ENCODE measurements at places on chromosomes 2 and 18. TPM values are rescaled to one million over a fixed set of nuclear protein-coding genes. Genes with fewer than 3 reads are reported as not detected.

INHBB gene
- 0.28 TPM for total RNA-seq

LONRF2 gene
- total RNA-seq: 0.54 TPM

LRP2 gene
- not detected for total RNA-seq

KYNU gene
- 2.9 TPM for total RNA-seq

CSRNP3 gene
- total RNA-seq: 0.72 TPM

TUBA4B gene
- not detected for total RNA-seq

MYO5B gene
- total RNA-seq: 0.56 TPM

RTN4 gene
- 216 TPM for total RNA-seq

TMEM182 gene
- total RNA-seq: 1.3 TPM

SP5 gene
- total RNA-seq: not detected

PAIP2B gene
- total RNA-seq: 0.18 TPM

GPR35 gene
- 0.28 TPM for total RNA-seq

ABCA12 gene
- total RNA-seq: under 0.01 TPM

IL1R2 gene
- total RNA-seq: not detected

KCNIP3 gene
- total RNA-seq: 0.83 TPM

SDC1 gene
- 22.0 TPM for total RNA-seq

RND3 gene
- total RNA-seq: 331 TPM

CFAP210 gene
- not detected for total RNA-seq

UGT1A10 gene
- total RNA-seq: not detected

NOL4 gene
- total RNA-seq: not detected

SH3RF3 gene
- 3.4 TPM for total RNA-seq

FNDC4 gene
- total RNA-seq: 7.3 TPM

CXCR1 gene
- total RNA-seq: not detected

SLC4A3 gene
- total RNA-seq: 1.1 TPM

DGUOK gene
- 66.3 TPM for total RNA-seq

FBXO15 gene
- 0.90 TPM for total RNA-seq

NPAS2 gene
- total RNA-seq: 5.6 TPM

GALNT1 gene
- 43.9 TPM for total RNA-seq

PRKCE gene
- total RNA-seq: 32.4 TPM

PSMA8 gene
- not detected for total RNA-seq

AMMECR1L gene
- total RNA-seq: 14.0 TPM

ADI1 gene
- total RNA-seq: 43.2 TPM

AP1S3 gene
- total RNA-seq: 5.8 TPM

GAL3ST2 gene
- total RNA-seq: not detected

SCYGR7 gene
- total RNA-seq: not detected

GREB1 gene
- total RNA-seq: not detected

GBX2 gene
- total RNA-seq: not detected

PKP4 gene
- total RNA-seq: 37.5 TPM

EGR4 gene
- total RNA-seq: not detected

KIAA2012 gene
- under 0.01 TPM for total RNA-seq

KATNAL2 gene
- 1.4 TPM for total RNA-seq

ITGB1BP1 gene
- 48.6 TPM for total RNA-seq

SPATS2L gene
- total RNA-seq: 145 TPM

KLHL30 gene
- under 0.01 TPM for total RNA-seq

CYRIA gene
- 1.7 TPM for total RNA-seq

SPHKAP gene
- total RNA-seq: not detected

PTH2R gene
- total RNA-seq: not detected

GCG gene
- not detected for total RNA-seq

ANKRD30BL gene
- total RNA-seq: not detected

All from IMR-90 (cell line).